ENCODE measurements at places on chromosomes 2 and 18.

DNA sequence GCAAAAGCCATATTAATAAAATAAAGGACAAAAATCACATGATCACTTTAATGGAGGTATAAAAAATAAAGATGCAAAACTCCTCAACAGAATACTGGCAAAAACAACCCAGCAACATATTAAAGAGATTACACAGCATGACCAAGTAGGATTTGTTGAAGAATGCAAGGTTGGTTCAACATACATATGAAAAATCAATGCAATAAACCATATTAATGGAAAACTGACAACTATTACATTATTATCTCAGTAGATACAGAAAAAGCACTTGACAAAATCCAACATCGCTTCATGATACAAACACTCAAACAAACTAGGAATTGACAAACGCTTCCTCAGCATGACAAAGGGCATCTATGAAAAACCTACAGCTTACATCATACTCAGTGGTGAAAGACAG, 76.7 kb downstream of the CRACDL start:
- no peak for DNase-seq

- DNase-seq: no peak
Observed at GRCh38 chr2:74762789-74763188, 71.1 kb upstream of the HK2 start.

DNA sequence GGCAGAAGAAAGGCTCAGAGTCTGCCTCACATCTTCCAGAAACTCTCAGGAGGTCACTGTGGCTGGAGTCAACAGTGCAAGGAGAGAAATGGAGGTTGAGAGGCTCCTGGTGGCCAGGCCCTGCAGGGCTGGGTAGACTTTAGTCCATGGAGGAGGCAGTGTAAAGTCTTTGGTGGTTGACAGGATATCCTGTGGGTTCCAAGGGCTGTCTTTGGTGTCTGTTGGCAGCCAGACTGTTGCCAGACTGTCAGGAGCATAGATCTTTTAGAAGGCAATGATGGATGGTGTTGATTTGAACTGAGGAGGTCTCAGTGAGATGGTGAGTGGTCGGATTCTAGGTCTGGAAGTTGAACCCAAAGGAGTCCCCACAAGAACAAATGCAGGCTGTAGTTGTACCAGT, 45.0 kb upstream of the SKOR2 start:
- no peak for DNase-seq

DNA sequence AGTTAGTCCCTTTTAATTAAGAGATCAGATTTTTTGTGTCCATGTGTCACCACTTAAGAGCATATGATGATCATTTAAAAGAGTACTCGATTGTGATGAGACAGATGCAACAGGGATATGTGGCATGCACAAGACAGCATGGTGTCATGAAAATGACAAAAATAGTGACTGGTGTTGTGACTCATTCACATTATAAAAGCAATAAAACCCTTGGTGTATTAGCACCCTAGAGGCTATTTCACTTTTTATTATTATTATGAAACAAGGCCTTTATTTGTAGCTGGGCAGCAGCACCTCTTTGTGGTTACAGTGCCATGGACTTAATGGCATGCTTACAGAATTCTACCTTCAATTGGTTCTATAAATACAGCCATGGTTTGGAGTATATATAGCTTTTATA, 1296.0 kb upstream of the ZEB2 start:
- DNase-seq: no peak

- no peak for DNase-seq
Observed at GRCh38 chr18:47513614-47514013, 262.2 kb upstream of the SKOR2 start.

DNA sequence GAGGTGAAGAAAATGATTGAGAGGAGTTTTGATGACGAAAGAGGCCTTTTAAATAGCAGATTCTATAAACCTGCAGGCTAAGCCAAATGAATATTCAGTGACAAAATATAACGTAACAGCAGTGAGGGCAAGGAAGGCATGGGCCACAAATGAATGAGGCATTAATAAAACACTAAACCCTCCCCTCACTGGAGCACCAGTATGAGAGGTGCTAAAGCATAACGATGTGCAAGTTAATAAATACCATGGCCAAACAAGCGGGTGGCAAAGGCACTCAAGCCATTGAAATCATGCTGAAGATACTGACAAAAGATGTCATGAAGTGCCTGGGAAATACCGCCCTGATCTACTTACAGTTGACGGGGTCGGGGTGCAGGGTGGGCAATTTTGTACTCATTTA, 30.2 kb upstream of the LONRF2 start:
- no peak for DNase-seq

DNA sequence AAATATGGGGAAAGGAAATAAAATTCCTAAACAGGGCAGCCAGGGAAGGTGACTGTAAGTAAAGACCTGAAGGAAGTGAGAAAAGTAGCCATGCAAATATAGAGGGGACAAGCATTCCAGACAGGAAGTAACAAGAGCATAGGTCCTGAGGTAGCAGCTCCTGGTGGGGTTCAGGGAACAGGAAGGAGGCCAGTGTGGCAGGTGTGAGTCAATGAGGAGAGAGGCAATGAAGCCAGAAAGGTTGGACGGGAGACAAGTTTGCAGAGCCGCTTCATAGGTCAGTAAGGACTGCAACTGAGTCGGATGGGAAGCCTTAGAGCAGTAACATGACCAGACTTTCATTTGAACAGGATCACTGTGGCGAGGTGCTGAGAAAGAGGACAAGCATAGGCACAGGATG, 150.9 kb downstream of the METTL4 start:
- no peak for DNase-seq

- DNase-seq: no peak
Observed at GRCh38 chr2:37707393-37707792, 36.0 kb upstream of the CDC42EP3 start.

DNA sequence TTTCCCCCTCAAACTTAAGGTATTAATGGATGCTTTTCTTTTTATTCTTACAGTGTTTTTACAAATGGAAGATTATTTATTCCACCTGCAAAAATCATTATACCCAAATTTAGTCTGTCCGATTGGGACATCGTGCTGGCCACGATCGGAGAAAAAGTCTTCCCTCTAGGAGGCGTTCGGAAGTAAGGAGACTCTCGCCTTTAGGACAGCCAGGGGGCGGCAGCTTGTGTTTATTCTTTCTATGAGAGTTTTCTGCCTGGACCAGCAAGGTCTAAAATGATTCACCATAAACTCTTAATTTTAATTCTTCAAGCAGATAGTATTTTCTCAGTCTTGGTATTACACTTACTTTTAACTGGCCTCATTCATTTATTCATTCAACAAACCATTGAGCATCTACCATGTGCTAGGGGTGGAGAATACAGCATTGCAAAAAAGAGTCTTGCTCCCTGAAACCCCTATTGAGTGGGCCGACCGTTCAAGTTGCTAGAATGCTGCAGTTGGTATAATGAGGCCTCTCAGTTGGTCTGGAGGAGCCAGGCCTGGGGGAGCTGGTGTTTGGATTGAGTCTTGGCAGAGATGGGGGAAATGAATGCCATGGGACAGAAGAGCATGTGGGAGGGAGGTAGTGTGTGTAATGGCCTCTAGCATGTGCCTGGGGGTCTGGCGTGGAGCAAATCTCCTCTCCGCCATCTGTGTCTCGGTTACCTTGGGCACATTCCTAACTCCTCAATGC, 38.7 kb downstream of the DCDC2C start:
- no peak for DNase-seq

DNA sequence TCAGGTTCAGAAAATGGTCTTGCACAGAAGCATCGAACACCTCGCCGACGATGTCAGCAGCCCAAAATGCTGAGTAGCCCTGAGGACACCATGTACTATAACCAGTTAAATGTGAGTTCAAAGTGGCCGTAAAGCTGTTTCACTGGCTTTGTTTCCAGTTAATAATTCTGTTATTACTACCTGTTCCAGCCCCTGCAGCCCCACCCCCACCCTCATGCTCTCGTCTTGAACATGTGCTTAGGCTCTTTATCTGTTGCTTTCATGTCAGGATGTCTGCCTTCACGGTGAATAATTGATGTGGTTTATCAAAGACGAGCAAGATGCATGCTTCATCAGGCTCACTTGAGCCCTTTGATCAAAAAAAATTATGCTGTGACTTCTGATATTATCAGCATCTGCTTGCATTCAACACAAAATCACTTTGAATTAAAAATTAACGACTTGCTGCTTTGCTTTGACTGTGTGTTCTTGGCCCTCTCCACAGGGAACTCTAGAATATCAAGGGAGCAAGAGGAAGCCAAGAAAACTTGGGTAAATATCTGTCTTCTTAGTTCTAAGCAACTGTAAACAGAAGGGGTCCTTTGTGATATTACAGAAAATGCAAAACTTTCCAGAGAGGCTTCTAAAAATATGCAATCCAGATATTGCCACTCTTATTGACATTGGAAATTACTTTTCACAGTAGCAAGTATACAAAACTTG, 63.4 kb upstream of the SP5 start:
- DNase-seq: no peak

DNA sequence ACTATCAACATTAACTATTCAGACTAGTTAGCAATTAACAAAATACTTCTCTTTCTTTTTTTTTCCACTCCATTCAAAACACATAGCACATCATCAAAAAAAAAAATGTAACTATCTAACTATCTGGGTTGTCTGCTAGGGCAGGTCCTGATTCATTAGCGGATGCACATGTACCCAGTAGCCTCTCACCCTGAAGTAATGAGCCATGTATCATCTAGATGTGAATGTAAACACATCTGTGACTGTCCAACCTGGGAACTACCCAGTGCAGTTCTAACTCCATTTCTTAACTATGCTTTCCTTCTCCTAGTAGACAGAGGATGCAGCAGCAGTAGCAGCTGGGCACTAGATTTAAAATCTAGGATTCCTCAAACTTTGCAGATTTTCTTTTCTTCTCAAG, 183.1 kb upstream of the PIK3C3 start:
- DNase-seq: no peak

GRCh38 chr2:217096474-217097225, 236.8 kb upstream of the TNP1 start:
- DNase-seq: no peak

DNA sequence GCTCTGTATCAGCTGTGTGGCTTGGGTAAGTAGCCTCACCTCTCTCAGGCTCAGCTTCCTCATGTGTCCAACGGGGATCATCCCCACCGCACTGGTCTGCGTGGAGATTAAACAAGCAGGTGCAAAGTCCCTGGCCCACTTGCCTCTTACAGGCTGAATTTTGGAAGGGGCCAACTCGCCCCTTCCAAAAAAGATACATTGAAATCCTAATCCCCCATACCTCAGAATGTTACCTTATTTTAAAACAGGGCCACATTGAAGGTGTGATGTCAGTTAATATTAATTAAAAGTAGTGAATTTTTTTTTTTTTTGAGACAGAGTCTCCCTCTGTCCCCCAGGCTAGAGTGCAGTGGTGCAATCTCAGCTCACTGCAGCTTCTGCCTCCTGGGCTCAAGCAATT, 34.8 kb downstream of the TBC1D8 start:
- DNase-seq: no peak

DNA sequence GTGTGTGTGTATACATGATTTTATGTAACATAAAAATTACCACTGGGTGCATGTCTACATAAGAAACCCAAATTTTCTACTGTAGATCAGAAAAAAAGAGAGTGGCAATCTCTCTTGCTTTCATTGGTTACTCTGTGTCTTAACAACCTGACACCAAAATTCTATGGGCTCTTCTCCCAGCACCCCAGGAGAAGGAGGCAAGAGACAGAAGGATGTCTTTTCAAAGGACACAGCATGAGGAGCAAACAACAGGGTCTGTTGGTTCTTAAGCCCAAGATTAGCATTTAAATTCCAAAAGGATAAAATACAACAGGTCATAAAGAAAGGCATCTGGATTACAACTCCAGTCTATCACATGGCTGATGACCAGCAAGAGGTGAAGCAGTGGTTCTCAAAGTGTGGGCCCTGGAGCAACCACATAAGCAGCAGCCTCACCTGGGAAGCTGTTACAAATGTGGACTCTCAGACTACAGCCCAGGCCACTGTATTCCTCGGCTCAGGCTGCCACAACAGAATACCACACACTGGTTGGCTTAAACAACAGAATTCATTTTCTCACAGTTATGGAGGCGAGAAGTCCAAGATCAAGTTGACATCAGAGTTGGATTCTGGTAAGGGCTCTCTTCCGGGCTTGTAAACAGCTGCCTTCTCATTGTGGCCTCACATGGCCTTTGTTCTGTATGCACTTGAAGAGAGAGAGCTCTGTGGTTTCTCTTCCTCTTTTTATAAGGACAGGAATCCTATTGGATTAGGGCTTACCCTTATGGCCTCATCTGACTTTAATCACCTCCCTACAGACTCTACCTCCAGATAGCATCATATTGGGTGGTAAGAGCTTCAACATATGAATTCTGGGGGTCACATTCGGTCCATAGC, 79.8 kb upstream of the RNF152 start:
- DNase-seq: no peak

DNA sequence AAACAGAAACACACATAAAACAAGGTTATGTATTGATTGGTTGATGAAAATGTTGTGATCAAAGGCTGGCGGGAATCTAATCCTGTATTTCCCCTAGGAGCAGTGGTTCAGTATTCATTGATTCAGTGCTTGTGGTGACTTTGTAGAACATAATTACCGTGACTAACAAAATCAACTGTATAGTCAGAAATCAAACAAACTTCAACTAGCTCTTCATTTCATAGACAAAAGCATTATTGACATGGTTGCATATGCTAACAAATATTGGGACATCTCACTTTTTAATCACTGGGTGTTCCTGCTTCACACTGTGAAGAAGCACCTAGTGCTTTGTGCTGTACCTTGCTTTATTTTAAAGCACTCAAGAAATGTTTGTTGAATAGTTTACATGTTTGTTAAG, 41.4 kb downstream of the USP14 start:
- no peak for DNase-seq

DNA sequence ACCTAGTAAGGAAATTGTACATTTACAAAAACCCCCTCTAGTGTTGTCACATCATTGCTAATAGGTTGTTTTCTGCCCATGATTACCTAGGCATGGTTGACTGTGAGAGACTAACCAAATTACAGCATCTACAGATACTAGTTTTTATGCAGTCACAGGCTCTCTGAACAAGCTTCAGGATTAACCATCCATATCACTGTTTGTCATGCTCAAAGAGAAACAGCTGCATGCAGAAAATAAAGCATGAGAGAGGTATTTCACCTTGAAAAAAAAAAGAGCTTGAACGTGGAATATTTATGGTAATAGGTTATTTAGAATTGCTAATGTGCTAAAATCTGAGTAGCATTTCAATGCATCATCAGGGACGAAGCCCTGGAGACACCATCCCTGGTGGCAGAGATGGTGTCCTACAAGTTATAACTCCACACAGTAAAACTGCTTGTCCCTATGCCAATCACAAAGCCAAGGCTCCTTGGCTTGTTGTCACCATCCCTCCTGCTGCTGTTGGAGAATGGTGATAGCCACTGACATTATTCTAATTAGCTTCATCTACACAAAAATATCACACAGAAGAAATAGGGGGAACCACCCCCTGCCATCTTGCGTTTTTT, 5.4 kb downstream of the NEB start:
- no peak for DNase-seq
